ENCODE measurements at places on chromosomes 12 and 14.

- DNase-seq, result no peak
Measured at GRCh38 chr14:55005071-55005470, 21.8 kb downstream of the WDHD1 start.

- DNase-seq, result no peak
Measured at GRCh38 chr14:61517911-61518384, 177.4 kb upstream of the HIF1A start.

DNA sequence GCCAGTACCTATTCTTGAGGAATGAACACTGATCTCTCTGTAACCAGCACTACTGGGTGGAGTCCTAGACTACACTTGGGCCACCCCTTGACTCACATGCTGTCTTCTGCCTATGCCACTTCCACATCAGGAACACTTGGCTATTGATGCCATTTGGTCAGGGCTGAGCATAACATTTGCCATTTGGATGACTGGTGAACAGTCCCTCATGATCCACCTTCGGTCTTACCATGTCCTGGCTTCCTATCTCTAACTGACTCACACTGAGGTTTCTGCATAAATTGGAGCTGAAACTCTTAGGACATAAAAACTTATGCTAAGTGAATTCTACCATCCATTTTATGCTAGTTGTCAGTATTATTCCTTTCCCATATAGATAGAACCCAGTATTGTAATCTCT lies 91.7 kb upstream of the PELI2 start:
- DNase-seq, result no peak

DNA sequence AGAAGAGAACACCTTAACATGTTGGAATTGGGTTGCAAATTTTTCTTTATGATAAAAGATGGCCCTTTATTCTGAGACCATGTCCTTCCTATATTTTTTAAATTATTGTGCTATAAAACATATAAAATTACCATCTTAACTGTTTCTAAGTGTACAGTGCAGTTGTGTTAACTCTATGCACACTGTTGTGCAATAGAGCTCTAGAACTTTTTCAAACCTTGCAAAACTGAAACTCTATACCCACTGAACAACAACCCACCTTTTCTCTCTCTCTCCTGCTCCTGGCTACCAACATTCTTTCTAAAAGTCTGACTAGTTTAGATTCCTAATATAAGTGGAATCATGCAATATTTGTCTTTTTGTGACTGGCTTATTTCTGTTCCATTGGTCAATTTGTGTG lies 7.8 kb upstream of the CPM start:
- DNase-seq, result no peak

DNA sequence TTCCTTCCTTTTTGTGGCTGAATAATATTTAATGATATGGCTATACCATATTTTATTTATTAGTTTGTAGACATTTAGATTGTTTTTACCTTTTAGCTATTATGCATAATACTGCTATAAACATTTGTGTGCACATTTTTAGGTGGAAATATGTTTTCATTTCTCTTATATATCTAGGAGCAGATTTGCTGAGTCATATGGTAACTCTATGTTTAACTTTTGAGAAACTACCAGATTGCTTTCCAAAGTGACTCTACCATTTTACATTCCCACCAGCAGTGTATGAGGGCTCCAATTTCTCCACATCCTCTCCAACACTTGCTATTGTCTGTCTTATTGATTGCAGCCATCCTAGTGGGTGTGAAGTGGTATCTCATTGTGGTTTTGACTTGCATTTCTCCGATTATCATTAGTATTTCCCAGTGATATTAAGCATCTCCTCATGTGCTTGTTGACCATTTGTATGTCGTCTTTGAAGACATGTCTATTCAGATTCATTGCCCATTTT lies 160.2 kb downstream of the KICS2 start:
- DNase-seq, result no peak

- no peak for DNase-seq
Measured at GRCh38 chr12:123058980-123059379, 78.5 kb downstream of the ARL6IP4 start.

GRCh38 chr12:104942075-104942474 lies 16.0 kb downstream of the SLC41A2 start:
- DNase-seq, result no peak

DNA sequence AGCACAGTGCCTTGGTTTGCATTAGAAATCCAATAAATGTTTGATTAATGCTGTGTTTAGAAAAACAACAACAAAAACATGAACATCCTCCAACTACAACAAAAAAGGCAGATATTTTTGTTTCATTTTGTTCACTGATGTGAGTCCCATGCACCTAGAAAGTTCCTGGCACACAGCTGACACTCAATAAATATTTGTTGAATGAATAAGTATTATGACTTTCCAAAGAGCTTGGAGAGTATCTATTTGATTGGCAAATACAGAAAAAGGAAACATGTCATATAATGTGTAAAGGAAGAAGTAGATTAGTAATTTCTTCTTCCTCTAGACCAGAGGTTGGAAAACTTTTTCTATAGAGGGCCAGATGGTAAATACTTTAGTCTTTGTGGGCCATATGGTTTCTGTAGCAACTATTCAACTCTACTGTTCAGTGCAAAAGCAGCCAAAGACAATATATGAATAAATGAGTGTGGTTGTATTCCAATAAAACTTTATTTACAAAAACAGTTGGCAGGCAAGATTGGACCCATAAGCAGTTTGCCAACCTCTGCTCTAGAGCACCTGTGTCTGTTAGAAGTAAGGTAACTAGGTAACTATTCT lies 312.3 kb upstream of the DIO2 start:
- DNase-seq, result no peak

- DNase-seq, result peak; percentile 41
Measured at GRCh38 chr12:121668750-121669520, 519 bp downstream of the MORN3 start.

GRCh38 chr12:110165540-110166159 lies 41.5 kb downstream of the IFT81 start:
- DNase-seq, result no peak

GRCh38 chr12:120748242-120748641 lies 22.6 kb downstream of the ACADS start:
- DNase-seq, result no peak

- no peak for DNase-seq
Measured at GRCh38 chr14:22882529-22883172, 371 bp upstream of the REM2 start.

DNA sequence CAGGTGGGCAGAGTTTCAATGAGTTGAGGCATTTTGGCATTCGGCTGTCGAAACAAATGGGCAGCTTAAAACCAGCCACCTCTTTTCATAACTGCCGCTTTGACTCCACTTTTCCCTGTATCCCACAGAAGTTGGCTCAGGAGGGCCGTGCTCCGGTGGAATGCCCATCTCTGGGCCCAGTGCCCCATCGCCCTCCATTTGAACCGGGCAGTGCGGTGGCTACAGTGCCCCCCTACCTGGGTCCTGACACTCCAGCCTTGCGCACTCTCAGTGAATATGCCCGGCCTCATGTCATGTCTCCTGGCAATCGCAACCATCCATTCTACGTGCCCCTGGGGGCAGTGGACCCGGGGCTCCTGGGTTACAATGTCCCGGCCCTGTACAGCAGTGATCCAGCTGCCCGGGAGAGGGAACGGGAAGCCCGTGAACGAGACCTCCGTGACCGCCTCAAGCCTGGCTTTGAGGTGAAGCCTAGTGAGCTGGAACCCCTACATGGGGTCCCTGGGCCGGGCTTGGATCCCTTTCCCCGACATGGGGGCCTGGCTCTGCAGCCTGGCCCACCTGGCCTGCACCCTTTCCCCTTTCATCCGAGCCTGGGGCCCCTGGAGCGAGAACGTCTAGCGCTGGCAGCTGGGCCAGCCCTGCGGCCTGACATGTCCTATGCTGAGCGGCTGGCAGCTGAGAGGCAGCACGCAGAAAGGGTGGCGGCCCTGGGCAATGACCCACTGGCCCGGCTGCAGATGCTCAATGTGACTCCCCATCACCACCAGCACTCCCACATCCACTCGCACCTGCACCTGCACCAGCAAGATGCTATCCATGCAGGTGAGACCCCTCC lies 5.0 kb upstream of the RNU7-1 start:
- DNase-seq, result no peak

DNA sequence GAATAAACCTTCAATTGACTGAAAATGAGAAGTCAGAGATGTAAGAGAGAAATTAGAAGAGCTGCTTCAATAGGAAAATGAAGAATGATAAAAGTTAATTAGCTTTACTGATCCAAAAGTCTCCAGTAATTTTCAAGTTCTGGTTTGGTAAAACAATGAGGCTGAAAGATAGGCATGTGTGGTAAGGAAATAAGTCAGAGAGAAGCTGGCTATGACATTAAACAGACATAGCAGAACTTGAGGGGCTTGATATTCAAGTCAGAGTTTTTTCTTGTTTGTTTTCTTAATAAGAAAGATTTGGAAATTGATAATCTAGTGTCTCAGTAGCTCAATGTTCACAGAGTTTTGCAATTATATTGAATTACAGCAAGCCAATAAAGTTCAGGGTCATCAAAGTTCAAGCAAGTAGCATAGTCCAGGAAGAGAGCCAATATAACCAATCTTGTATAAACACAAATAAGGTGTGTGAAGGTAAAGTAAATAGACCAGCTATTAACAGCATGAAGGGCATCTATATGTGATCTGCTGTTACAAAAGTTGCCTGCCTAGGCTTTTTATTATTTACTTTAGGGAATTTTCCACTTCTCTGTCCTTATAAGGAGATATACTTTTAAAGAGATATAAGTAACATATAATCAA lies 1111.5 kb downstream of the TRHDE start:
- no peak for DNase-seq

DNA sequence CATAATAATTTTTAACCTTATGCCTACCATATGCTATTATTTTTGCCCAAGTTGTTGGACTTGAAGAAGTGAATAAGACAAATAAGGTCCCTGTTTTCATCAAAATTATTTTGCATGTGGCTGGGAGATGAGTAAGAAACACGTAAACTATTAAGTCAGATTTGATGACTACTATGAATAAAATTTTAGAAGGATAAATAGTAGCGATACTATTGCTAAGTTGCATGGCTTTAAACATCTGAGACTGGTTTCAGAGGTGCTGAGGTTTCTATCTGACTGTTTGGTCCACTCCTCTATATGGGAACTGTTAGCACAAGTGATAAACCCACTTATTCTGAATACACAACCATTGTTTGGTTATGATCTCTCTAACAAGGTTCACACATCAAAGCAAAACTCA lies 674.3 kb upstream of the MDGA2 start:
- no peak for DNase-seq

DNA sequence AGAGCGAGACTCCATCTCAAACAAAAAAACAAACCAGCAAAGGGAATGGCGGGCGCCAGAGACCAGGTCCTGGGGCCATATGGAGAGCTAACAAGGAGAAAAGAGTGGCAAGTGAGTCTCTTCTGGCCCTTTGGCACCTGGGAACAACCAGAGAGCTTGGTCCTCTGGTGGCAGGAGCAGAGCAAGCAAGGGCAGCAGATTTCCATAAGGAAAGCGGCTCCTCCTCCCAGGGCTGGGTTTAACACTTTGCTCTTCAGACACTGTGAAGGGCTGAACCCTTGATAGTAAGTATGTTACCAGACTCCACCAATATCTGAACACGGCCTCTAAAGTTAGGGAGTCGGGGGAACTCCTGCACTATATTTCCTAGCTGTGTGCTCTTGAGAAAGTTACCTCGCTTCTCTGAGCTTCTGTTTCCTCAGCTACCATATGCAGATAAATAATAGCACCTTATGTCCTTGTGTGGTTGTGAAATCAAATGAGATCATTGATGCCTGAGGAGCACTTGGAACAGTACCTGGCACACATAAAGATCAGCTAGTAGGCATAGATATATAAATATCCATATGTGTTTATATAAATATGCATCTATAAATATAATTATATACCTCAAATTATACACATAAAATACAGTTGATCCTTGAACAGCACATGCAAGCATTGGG lies 33.4 kb upstream of the PLEKHG6 start:
- no peak for DNase-seq

DNA sequence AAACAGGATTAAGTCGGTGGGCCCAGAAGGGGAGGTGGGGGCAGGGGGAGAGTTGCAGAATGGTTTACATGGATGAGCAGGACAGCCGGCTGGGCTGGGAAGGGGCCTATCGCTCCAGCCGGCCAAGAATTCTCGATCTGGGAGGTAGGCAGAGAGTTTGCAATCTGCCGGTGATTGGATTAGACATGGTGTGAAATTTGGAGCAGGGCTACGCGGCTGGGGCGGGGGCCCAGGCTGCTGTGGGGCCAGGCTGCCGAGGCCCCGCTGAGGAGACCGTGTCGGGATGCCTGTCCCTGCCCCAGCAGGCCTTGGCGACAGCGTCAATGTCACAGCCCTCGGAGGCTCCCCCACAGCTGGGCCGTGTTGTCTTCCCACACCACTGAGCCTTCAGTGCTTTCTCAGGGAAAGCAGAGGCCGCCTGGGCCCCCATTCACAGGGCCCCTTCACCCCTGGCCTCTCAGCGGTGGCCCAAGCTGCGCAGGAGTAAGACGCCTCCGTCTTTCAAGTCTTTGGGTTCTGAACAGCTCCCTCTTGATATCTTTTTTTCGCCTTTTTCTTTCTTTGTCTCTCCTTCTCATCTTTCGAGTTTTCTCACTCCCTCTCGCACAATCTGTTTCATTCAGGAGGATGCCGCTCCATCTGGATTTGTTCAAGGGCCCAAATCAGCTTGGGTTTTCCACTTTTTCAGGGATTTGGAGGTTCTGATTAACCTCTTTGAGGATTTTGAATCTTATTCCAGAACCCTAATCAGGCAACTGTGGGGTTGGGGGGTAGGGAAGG lies 117.5 kb upstream of the PARP11 start:
- DNase-seq, result no peak

DNA sequence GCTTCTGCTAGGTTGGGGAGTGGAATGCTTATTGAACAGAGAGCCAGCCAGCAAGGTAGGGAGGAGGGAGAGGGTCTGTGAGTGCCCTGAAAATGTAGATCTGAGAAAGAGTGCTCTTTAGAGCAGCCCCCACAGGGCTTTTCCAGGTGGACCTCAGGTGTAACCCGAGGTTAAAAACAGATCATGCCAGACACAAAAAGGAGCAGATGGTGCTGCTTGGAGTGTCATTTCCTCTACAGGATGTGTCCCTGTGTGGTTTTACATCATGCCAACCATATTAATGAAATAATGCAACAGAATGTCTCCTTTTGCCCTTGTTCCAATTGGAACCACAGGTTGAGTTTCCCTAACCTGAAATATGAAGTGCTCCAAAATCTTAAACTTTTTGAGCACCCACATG lies 6.4 kb downstream of the SUSD6 start:
- no peak for DNase-seq

DNA sequence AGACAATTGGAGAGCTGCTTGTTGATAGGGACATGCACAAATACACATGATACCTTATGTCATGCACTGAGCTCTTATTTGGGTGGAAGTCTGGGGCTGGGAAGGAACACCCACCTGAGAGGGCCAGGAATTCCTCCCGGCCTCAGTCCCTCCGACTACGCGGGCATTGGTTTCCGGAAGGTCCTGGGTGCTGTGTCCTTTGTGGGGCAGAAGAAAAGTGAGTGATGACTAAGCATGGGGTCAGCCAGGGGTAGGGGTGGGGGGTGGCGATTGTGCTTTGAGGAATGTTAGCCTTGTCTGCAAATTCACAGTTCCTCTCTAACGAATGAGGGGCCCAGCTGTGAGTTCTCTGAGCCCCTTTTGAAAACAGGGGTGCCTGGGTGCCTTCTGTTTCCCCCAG lies 798 bp downstream of the CELA1 start:
- DNase-seq, result no peak

GRCh38 chr12:94560431-94561221 lies 89.7 kb downstream of the TMCC3 start:
- DNase-seq, result no peak

- no peak for DNase-seq
Measured at GRCh38 chr12:46217541-46218321, 51.1 kb downstream of the SLC38A1 start.

GRCh38 chr12:77347017-77347416 lies 281.6 kb upstream of the E2F7 start:
- no peak for DNase-seq

Measured in stimulated activated CD4-positive, alpha-beta T cell treated with anti-CD3 and anti-CD28 coated beads, Interleukin-1b, Interleukin-23, amount 100 ng/mL, for 1 hour (primary cell).